ENCODE measurements at places on chromosomes 1 and 21. TPM values are rescaled to one million over a fixed set of nuclear protein-coding genes. Genes with fewer than 3 reads are reported as not detected.

The ARHGEF10L gene
- total RNA-seq, result 20.3 TPM

The AIM2 gene
- 2.9 TPM for total RNA-seq

The ICOSLG gene
- 0.22 TPM for total RNA-seq

The CACHD1 gene
- total RNA-seq, result 61.0 TPM

The ZBTB21 gene
- 25.3 TPM for total RNA-seq

The FMO4 gene
- total RNA-seq, result 3.9 TPM

The S100A2 gene
- not detected for total RNA-seq

GRCh38 chr1:204445860-204446412 is 34.3 kb upstream of the PPP1R15B start:
- H3K4me1 ChIP-seq, result peaks cover 17% of the 10 kb centered on the region
- no peaks in the 10 kb centered on the region for H3K27me3 ChIP-seq
- H3K4me3 ChIP-seq, result no peak overlapping the region

DNA sequence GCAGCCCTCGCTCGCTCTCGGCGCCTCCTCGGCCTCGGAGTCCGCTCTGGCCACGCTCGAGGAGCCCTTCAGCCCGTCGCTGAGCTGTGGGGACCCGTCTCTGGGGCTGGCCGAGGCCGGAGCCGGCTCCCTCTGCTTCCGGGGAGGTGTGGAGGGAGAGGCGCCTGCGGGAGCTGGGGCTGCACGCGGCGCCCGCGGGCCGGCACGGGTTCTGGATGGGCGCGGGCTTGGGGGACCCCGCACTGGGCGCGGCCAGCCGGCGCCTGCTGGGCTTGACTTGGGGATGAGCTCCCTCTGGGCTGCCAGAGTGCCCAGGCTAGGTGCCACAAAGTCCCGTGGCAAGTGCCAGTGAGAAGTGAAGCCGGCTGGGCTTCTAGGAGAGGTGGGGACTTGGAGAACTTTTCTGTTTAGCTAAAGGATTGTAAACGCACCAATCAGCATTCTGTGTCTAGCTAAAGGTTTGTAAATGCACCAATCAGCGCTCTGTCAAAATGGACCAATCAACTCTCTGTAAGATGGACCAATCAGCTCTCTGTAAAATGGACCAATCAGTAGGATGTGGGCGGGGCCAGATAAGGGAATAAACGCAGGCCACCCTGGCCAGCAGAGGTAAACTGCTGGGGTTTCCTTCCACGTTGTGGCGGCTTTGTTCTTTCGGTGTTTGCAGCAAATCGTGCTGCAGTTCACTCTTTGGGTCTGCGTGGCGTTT is 20.2 kb downstream of the EXOC8 start:
- no peak for DNase-seq
- no peaks in the 10 kb centered on the region for H3K36me3 ChIP-seq
- H3K27ac ChIP-seq, result no peak overlapping the region
- no peak overlapping the region for H3K4me3 ChIP-seq

- H3K4me1 ChIP-seq, result no peaks in the 10 kb centered on the region
- no peaks in the 10 kb centered on the region for H3K27me3 ChIP-seq
- no peak for DNase-seq
Observed at GRCh38 chr1:75492011-75492410, 118.9 kb downstream of the SLC44A5 start.

- no peak overlapping the region for H3K27ac ChIP-seq
- no peaks in the 10 kb centered on the region for H3K4me1 ChIP-seq
- no peak overlapping the region for H3K4me3 ChIP-seq
- no peaks in the 10 kb centered on the region for H3K27me3 ChIP-seq
Observed at GRCh38 chr21:45829668-45830067, 151.9 kb upstream of the COL6A1 start.

- no peak overlapping the region for H3K27ac ChIP-seq
- H3K4me3 ChIP-seq, result no peak overlapping the region
- DNase-seq, result no peak
- H3K4me1 ChIP-seq, result no peaks in the 10 kb centered on the region
- H3K36me3 ChIP-seq, result no peaks in the 10 kb centered on the region
Observed at GRCh38 chr1:191145834-191146233, 668.2 kb upstream of the BRINP3 start.

GRCh38 chr1:222084996-222085395 is 343.1 kb upstream of the DUSP10 start:
- no peak for DNase-seq
- no peaks in the 10 kb centered on the region for H3K27me3 ChIP-seq
- H3K36me3 ChIP-seq, result no peaks in the 10 kb centered on the region
- H3K4me1 ChIP-seq, result no peaks in the 10 kb centered on the region

- H3K4me3 ChIP-seq, result peak within 1 kb of the TSS; percentile 17
- H3K27me3 ChIP-seq, result no peaks in the 10 kb centered on the region
- H3K4me1 ChIP-seq, result peaks cover 19% of the 10 kb centered on the region
- DNase-seq, result peak; percentile 77
- H3K27ac ChIP-seq, result peak within 1 kb of the TSS; percentile 42
Observed at GRCh38 chr1:163202833-163203451, at the start of gene RGS5. Gene RGS5, minus strand, starts transcription at chr1:163202916. Its CDS starts 81 bp downstream, at chr1:163202835.

- H3K4me1 ChIP-seq, result no peaks in the 10 kb centered on the region
- no peaks in the 10 kb centered on the region for H3K27me3 ChIP-seq
- H3K36me3 ChIP-seq, result no peaks in the 10 kb centered on the region
Observed at GRCh38 chr21:29195981-29196669, 65.7 kb downstream of the MAP3K7CL start.

All from neural progenitor cell (in vitro differentiated cells).